ENCODE measurements at places on chromosomes 11 and 22.

- DNase-seq: no peak
These were observed 132.1 kb upstream of the LDLRAD3 start for GRCh38 chr11:35811783-35812182.

DNA sequence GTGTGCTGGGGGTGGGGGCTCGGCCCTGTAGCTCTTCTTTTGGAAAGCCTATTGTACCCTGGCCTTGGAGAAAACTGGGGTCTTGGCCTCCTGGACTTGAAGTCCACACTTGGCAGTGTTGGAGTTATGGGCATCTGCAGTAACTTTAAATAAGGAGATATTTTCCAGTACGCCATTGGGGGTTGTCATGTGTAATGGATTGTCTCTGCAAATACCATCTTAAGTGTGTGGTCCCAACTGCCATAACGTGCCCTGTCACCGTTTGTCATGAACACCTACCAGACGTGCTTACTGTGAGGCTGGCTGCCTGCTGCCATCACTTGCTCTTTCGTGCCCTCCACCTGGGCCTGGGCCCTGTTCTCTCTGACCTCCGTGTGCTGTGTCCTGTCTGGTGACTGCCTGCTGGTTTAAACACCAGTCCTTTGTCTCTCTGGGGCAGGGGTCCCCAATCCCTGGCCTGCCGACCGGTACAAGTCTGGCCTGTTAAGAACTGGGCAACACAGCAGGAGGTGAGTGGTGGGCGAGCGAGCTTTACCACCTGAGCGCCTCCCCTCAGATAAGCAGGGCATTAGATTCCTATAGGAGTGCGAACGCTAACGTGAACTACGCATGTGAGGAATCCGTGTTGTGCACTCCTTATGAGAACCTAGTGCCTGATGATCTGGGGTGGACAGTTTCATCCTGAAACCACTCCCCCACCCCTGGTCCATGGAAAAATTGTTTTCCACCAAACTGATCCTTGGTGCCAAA, 3.6 kb upstream of the ZDHHC8 start:
- DNase-seq: no peak

DNA sequence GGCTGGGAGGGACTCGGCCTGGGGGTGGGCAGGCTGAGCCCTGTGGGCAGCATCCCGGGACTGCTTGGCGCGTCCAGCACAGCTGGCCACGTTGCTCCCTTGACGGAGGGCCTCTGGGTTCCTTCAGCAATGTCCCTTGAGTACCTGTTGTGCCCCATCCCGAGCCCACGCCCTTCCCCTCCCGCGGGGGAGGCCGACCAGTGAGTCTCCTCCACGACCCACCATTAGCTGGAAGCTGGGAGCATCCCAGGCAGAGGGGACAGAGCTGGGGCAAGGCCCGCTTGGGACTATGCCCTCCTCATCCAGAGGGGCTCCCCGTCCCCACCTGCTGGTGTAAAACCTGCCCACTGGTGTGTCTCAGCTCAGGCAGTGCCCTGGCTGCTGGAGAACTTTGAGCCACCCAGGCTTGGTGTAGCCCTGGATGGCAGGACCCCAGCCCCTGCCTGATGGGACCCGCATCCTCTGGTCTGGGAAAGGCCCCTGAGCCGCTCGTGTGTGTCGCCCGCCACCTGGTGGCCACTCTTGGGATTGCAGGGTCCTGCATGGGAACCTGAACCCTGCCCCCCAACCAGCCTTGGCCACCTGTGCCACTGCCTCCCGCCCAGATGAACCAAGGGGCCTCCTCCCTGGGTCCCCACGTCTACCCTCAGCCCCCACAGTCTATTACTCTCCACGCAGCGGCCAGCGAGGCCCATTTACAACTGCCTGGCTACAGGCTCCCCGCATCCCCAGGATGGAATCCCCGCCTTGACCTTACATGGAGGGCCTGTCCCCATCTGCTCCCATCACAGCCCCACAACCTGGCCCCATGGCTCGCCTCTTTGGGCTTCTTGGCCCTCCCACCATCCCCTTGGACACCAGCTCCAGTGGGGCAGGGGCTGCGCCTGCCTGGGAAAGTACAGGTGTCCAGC, 16.6 kb upstream of the ARHGAP8 start:
- peak; percentile 84 for DNase-seq

GRCh38 chr11:33399421-33399820, 142.2 kb downstream of the HIPK3 start:
- no peak for DNase-seq

DNA sequence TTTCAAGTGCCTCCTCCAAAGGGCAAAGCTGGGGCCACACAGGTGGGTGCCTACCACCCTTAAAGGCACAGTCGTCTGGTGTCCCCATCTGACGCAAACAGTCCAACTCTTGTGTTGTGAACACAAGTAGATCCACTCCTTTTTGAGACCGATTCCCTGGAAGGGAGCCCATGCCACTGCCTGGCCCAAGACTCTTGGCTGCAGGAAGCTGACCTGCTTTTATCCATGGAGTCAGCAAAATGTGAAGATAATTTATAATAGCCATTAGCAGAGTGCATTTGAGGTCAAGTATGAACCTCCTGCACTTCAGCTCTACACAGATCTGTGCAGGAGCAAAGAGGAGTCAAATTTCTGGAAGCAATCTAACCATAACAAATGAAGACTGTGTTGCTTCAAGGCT, 68.5 kb downstream of the ADM start:
- no peak for DNase-seq

DNA sequence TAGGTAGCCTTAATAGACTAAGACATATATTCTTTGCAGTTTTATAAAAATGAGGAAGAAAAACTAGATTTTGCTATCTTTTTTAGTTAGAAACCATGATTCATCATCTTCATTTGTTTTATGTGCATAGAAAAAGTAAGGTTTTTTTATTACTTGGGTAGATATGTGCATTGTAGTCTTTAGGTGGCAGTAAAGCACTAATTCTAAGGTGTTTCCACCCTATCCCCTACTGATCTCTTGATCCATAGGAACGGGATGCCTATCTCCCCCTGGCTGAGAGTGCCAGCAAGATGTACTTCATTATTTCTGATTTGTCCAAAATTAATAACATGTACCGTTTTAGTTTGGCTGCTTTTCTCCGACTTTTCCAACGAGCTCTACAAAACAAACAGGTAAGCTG, 148.1 kb downstream of the DYNC2H1 start:
- DNase-seq: no peak

- DNase-seq: no peak
These were observed 4.4 kb downstream of the TOLLIP start for GRCh38 chr11:1305063-1305495.

- no peak for DNase-seq
These were observed 60.9 kb upstream of the TOP3B start for GRCh38 chr22:22043296-22044078.

- no peak for DNase-seq
These were observed 37.1 kb upstream of the SORL1-AS1 start for GRCh38 chr11:121489823-121490222.

DNA sequence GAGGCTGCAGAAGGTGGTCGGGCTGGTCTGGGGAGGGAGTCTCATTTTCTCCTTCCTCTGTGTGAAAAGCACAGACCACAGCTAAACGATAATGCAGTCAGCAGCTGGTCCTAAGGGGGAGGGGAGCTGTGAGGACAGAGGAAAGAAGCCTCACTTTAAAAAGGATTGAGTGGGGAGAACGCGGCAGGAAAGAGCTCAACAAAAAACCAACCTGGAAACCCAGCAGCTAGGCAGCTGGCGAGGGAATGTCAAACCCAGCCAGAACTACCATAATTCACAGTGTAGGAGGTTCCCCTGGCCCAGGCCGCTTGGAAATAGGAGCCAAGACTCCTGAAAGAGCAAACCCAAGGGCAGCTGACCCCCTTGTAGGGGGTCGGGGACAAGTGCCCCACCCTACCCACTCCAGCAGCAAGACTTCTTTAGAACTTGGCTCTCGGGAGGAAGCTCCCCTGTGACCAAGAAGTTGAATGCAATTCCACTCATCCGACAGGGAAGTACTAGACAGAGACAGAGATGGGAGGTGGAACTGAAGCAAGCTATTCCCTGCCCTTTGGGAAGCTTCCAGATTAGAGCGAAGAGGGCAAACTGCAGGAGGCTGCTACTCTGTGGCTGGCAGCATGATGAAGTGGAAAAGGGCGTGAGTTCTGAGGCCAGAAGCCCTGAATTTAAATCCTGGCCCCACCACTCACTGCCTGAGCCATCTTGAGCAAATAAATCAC, 16.5 kb upstream of the DGKZ start:
- no peak for DNase-seq

DNA sequence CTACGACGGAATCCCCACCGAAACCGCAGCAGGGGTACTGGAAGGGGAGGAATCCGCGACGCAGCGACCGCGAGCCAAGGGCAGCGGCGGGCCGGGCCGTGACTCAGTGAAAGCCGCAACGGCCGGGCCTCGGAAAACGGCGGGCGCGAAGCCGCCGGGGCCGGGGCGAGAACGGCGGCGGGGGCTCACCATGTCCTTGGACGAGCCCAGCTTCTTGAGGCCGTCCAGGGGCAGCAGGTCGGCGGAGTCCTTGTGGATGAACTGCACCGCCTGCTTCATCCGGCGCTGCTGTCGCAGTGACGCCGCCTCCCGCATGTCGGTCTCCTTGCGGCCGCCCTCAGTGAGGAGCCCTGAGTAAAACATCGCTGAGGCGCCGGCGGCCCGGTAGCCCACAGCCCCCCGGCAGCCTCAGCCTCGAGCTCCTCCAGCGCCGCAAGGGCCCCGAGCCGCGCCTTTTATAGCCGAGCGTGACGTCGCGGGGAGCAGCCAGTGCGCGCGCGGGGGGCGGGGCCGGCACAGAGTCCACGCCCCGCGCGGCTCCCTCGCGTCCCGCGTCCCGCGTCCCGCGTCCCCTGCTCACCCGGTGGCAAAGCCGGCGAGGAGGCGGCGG, at the start of gene NRIP3:
Gene NRIP3 (minus strand): TSS at position 429 of the 610 bp plus-strand sequence. CDS start 66 bp downstream, at position 363.
- peak; percentile 57 for DNase-seq

- no peak for DNase-seq
These were observed 19.2 kb downstream of the EIF3M start for GRCh38 chr11:32602657-32603415.

DNA sequence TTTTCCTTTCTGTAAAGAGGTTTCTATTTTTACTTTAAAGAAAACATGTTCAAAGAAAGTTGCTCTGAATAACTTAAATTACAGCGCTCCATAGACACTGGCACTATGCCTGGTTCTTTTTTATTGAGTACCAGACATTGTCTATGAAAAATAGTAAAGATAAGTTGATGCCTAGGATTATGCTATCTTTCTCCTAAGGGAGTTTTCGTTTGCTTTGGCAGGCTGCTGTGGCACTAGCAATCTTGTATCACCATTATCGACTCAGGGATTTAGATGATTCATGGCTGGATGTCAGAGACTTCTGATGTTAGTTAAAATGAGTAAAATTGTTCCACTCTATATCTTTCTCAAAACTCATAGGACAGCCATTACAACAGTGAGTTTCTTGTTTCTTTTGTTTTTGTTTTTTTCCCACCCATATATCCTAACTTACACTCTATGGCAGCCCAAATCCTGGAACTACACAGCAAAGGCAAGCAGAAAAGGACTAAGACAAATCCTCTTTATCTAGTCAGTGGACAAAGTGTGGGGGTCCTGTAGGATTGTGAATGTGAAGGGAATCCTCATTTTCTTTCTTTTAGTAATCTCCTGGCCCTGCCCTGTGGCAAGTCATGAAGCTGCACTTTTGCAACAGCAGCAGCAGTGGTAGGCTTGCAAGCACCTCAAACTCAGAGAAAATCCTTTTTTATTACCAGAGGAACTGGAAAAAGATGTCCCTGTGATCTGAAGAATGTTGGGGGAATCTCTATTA, 20.7 kb downstream of the SLN start:
- no peak for DNase-seq

- DNase-seq: no peak
These were observed 9.8 kb downstream of the NRXN2 start for GRCh38 chr11:64713016-64713707.

DNA sequence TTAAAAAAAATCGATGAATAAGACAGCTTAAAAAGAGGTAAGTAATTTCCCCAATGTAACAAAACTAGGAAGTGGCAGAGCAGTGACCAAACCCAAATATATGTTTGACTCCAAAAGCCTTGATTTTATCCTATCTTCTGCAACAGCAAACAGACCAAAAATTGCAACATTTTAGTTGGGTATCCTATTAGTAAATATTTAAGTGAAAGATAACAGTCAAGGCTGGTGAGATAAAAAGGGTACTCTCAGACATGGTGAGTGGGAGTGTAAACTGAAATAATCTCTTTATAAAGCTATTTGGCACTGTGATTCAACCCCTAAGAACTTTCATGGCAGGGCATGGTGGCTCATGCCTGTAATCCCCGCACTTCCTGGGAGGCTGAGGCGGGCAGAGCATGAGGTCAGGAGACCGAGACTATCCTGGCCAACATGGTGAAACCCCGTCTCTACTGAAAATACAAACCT, 1.9 kb upstream of the RDX start:
- DNase-seq: no peak

- no peak for DNase-seq
These were observed 51.7 kb downstream of the GRAMD4 start for GRCh38 chr22:46671824-46672432.

- DNase-seq: peak; percentile 68
These were observed 2.7 kb downstream of the NEAT1 start for GRCh38 chr11:65425105-65425970.

- DNase-seq: no peak
These were observed 1.2 kb downstream of the GAS2L1 start for GRCh38 chr22:29307596-29308147.

- no peak for DNase-seq
These were observed 127.4 kb downstream of the ELP4 start for GRCh38 chr11:31636983-31637382.

DNA sequence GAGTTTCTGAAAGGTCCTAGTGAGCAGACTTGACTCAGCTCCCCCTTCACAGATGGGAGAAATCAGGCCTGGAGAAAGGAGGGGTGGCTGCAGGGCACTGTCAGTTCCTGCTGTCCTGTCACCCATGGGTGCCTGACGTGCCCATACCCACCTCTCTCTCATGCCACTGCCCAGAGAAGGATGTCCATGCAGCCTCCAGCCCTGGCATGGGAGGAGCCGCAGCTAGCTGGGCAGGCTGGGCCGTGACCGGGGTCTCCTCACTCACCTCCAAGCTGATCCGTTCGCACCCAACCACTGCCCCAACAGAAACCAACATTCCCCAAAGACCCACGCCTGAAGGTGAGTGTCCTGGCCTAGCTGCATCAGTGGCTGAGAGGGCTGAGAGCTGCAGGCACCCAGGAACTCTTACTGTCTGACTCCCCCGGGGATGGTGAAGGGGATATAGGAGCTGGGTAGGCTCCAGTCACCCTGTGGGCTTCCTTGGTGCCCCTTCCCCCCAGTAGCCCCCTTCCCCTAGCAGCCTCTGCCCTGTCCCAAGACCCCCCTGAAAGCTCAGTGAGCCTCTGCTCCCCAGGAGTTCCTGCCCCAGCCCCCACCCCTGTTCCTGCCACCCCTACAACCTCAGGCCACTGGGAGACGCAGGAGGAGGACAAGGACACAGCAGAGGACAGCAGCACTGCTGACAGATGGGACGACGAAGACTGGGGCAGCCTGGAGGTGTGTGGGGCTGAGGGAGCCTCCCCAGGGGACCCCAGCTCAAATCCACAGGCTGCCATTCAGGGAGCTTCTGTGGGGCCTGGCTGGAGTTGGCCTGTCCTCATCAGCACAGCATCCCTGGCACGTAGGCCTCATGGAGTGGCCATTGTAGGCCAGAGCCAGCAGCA, 11.8 kb downstream of the SCYL1 start:
- no peak for DNase-seq

GRCh38 chr11:92125321-92125720, 99.3 kb upstream of the FAT3 start:
- no peak for DNase-seq

GRCh38 chr11:73980001-73980961, 2.4 kb downstream of the UCP2 start:
- peak; percentile 21 for DNase-seq
